ENCODE measurements at places on chromosomes 11 and 22.

DNA sequence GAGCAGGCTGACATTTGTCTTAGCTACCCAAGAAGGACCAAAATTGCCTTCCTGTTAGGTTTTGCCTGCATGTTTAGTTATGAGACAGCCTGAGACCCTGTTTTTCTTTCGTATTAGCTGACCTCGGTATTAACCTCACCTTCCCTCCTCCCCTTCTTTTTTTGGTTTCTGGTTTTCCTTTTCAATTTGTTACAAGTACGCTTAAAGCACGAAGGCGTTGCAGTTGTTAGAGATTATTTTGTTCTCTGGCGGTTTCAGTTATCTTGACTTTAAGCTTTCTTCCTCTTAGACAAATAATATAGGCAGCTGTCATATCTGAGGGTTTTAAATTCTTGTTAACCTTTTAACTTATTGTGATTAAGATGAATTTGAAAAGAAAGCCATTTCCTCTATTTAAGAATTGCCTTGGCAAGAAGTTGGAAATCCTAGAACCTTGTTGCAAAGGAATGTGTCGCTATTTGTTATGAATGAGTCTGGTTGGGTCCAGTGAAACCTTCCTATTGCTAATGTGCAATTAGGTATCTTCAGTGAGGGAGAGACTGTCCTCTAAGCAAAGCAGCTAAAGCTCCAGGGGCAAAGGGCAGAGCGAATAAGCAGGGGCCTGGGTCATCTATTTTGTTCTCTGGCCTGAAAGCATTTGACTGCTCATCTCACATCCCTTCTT lies 45.7 kb downstream of the PACS1 start:
- DNase-seq = no peak

DNA sequence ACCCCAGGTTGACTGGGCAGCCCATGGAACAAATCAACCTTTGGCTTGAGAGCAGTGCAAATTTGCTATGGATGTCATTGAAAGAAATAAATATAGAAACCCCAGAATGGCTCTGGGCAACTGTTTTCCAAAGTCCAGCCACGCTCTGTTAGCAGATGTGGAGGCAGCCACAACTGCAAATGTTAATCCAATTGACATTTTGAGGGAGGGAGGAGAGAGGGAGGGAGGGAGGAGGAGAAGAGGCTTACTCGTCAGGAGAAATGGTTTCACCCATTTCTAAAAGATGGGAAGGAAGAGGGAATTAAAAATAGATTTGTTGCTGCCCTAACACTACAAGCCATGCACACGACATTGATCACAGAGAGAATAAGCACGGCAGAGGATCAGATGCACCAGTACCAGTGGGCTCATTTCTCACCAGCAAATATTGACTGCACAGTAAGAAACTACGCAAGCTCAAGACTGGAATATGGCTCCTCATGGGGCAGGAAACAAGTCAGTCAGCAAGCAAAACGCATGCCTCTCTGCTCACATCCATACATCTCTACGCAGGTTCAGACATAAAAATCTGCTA lies 229.1 kb downstream of the LARGE1 start:
- no peak for DNase-seq

DNA sequence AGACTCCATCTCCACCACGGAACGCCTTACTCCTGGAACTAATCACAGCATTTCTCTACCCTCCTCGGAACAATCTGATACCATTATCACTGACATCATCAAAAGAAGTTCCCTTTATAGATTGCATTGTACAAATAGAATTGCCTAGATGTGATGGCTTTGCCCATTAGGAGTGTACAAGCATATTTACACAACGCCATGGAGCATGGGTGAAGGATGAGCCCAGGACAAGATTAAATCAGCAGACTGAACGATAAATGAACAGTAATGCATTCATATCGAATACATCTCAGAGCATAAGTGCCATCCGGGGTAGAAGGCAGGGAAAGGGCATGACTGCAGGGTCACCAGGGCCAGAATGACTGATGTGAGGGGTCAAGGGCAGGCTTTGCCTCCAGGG lies 57.3 kb downstream of the KIRREL3 start:
- DNase-seq = no peak

DNA sequence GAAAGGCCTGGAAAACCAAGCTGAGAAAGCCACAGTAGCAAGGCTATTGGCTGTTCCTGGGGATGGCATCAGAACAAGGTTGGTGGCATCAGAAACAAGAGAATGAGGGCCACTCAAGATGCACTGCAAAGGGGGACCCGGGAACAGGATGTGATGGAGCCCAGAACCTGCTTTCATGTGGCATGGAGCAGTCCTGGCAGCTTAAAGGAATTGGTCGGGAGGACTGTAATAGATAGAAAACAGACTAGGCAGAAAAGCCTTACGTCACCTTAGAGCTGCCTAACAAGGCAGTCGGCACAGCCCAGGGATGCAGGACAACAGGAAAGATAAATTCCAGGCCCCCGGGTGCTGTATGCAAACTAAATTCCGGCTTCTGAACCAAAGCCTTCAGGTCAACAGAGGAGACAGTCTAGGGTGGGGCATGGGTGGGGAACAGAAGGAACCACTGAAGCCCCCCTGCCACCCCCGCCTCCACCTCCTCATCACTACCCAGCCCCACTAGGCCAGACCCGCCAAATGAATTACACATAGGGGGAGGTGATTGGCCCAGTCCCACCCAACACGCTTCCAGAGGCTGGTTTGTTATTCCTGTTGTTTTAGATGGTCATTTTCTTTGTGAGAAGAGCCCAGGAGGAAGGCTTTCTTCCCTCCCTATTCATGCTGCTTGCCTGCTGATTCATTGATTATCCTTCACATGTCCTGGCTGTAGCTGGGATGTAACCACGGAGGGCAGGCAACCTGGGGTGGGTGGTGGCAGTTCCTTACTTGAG lies 25.7 kb upstream of the LRRC55 start:
- DNase-seq = no peak

DNA sequence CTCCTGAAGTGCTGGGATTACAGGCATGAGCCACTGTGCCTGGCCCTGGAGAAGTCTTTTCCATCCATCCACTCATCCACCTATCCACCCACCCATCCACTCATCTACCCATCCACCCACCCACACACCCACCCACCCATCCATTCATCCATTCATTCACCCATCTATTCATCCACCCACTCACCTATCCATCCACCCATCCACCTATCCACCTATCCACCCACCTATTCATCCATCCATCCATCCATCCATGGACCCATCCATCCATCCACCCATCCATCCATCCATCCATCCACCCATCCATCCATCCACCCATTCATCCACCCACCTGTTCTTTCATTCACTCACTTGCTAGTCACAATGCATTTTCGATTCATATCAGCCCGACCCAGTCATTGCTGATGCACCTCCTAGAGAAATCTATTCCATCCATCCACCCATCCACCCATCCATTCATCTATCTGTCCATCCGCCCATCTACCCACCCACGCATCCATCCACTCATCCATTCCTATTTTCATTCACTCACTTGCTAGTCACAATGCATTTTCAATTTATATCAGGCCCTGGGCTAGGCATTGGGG lies 17.7 kb upstream of the SUN2 start:
- DNase-seq = no peak

- DNase-seq = no peak
These were observed 2.8 kb downstream of the CABP7 start for GRCh38 chr22:29722587-29722986.

- DNase-seq = no peak
These were observed 904 bp downstream of the C2CD3 start for GRCh38 chr11:74169738-74170458.

Data from activated CD4-positive, alpha-beta T cell treated with anti-CD3 and anti-CD28 coated beads for 24 hours (primary cell).